ENCODE measurements at places on chromosomes 4 and X.

- DNase-seq, result no peak
Measured at GRCh38 chr4:46931981-46932380, 22.9 kb upstream of the COX7B2 start.

- DNase-seq, result no peak
Measured at GRCh38 chrX:119067023-119067739, 5.6 kb upstream of the CT47C1 start.

GRCh38 chrX:10044021-10044420, 76.9 kb downstream of the CLDN34 start:
- DNase-seq, result no peak

DNA sequence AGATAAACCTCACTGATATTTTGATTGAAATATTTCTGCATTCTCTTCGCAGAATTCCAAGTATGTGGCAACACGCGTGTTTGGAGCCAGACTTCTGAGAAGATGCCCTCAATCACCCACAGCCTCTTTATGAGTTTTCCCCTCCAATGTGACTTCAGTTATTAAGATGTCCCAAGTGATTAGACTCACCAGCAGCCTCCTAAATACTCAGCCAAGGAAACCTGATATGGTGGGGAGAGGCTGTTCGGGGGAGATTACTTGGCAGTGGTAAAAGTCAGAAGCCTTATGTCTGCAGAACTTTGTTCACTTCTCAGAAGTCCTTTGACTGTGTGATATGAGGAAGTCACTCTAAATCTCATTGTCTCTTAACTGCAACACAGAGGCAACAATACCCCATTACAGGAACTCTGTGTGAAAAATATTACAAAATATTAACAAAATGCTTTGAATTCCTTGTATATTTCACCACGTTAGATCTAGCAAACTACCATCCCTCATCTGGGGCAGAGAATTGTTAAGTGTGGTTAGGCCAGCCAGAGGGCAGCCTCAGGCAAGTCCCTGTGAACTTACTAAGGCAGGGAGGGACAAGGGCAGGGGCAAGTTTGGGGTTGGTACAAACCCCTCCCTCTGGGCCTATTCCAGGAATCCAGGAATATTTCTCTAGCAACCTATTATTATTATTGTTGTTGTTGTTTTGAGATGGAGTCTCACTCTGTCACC, 151.4 kb upstream of the USP9X start:
- no peak for DNase-seq

- no peak for DNase-seq
Measured at GRCh38 chr4:84681486-84682274, 98.8 kb downstream of the CDS1 start.

DNA sequence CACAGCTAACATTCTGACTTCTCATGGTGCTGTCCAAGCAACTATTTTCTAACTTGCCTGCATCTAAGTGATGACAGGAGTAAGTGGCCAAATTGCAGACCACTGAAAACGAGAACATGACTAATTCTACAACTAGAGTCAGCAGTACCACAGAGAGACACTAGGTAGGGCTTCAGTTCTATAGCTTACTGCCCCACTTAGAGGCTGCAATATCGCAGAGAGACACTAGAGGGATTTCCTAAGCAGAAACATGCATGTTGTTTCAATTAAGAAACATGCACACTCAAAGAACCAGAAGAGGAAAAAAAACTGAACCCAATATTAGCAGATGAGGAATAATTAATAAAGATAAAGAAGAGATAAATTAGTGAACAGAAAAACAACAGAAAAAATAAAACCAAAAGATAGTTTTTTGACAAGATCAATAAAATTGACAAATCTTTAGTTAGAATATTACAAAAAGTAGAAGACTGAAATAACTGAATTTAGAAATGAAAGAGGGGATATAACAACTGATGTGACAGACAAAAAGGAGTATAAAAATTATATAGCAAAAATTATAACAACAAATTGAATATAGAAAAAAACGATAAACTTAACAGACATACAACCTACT, 100.8 kb downstream of the SPIN4 start:
- DNase-seq, result no peak

Measured in stimulated activated CD8-positive, alpha-beta memory T cell treated with anti-CD3 and anti-CD28 coated beads, Interleukin-15, amount 100 ng/mL, for 4 hours (primary cell).